Mesothelial cell of epicardium (in vitro differentiated cells): ENCODE measurements at places on chromosomes 5 and 9. TPM values are rescaled to one million over a fixed set of nuclear protein-coding genes. Genes with fewer than 3 reads are reported as not detected.

DNA sequence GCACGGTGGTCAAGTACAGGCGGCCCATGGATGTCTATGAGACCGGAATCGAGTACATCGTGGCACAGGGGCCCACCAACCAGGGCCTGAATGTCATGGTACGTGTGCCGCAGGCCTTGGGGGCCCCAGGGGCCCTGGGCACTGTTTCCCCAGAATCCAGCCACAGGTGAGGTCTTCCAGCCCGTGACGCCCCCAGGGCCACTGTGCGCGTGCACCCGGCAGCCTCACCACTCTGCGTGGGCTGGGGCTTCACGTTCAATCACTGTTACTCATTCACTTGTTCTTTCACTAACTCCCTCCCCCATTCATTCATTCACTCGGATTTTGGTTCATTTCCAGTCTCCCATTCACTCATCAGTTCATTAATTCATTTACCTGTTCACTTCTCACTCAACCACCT, 12.6 kb downstream of the ADAMTSL2 start:
- no peak for DNase-seq
- peaks cover 3% of the 10 kb centered on the region for H3K36me3 ChIP-seq
- H3K4me3 ChIP-seq, result no peak overlapping the region
- peaks cover 20% of the 10 kb centered on the region for H3K4me1 ChIP-seq
- no peaks in the 10 kb centered on the region for H3K27me3 ChIP-seq

DNA sequence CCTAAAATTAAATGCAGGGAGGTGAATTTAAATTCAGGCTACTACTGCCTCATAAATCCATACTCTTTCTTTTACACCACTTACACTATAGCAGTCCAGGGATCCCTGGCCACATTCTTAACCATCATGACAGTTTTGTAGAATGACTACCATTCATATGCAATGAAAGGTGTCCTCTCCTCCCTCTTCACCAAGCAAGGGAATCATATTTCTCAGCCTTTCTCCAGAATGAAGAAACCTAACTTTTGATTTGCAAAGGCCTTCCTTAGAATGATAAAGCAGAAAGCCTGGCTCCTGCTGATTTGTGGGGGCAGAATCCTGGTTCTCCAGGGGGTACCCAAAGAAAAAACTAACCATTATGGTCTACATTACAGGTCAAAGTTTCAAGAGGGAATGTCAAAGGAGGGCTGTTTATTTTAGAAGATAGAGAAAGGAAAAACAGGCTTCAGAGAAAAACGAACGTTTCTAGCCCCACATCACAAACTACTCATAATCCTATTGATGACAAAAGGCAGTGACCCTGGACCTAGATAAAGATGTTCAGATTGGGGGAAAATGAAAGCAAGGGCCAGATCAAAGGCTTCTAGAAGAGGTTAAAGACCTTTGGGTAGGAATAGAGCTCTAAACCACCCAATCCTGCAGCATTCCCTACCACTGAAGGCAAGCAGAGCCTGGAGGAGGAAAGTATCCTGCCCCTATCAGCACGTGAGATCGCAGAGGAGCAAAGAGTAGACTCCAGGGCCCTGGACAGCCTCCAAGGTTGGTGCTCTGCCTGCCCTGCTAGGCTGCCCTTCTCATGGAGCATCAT, 11.5 kb downstream of the WNT8A start:
- DNase-seq, result no peak
- no peak overlapping the region for H3K27ac ChIP-seq

DNA sequence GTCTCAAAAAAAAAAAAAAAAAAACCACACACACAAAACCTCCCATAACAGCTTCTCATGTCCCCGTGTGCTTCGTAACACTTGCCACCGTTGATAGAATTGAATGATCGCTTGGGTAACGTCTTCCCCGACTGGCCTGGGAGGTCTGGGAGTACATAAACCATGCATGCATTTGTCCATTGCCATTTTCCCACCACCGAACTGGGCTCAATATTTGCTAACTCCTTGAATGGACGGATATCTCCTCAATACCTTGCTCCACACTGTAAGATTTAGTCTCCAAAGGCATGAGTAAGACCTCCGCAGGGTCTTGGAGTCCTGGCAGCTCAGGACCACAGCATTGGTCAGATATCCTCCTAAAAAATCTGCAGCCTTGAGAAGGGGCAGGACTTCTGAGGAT, 3.2 kb upstream of the P4HA2 start:
- H3K4me3 ChIP-seq, result no peak overlapping the region
- H3K27me3 ChIP-seq, result peaks cover 9% of the 10 kb centered on the region
- no peak for DNase-seq
- peaks cover 22% of the 10 kb centered on the region for H3K4me1 ChIP-seq
- H3K36me3 ChIP-seq, result no peaks in the 10 kb centered on the region

DNA sequence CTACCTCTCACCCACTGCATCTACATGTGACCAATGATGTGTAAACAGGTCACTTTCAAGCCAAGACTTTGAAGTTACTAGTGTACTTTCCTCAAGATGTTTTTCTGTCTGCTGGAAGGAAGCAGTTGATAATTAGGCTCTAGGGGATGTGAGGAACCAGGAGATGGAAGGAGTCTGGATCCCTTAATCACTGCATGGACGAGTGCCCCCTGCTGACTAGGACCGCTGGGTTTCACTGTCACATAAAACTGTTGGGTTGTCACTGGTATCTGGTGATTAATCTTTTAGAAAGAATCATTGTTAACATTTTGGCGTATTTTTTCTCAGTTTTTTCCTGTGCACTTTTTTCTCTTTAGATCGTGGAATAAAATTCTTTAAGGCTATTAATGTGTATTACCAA, 79.5 kb downstream of the SREK1 start:
- H3K36me3 ChIP-seq, result no peaks in the 10 kb centered on the region
- no peak overlapping the region for H3K27ac ChIP-seq
- no peaks in the 10 kb centered on the region for H3K4me1 ChIP-seq
- no peak overlapping the region for H3K4me3 ChIP-seq
- no peak for DNase-seq

GRCh38 chr5:54295651-54296276, 14.6 kb downstream of the ARL15 start:
- H3K4me1 ChIP-seq, result peaks cover 21% of the 10 kb centered on the region
- no peak overlapping the region for H3K4me3 ChIP-seq
- H3K27me3 ChIP-seq, result no peaks in the 10 kb centered on the region
- H3K27ac ChIP-seq, result peak overlapping the region; percentile 48

DNA sequence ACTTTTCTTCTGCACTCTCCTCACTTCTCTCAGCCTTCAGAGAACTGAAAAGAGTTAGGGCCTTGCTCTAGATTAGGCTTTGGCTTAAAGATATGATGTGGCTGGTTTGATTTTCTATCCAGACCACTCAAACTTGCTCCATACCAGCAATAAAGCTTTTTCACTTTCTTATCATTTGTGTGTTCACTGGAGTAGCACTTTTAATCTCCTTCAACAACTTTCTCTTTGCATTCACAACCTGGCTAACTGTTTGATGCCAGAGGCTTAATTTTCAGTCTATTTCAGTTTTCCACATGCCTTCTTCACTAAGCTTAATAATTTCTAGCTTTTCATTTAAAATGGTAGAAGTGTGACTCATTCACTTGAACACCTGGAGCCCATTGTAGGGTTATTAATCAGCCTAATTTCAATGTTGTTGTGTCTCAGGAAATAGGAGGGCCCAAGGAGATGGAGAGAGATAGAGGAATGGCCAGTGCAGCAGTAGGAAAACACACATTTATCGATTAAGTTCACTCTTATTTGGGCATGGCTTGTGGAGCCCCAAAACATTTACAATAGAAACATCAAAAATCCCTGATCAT, 5.9 kb downstream of the ATPSCKMT start:
- peaks cover 16% of the 10 kb centered on the region for H3K36me3 ChIP-seq
- no peak overlapping the region for H3K27ac ChIP-seq
- DNase-seq, result no peak
- no peak overlapping the region for H3K4me3 ChIP-seq

Gene PCDHB6
- 1.8 to 2.1 TPM (median 2.1 TPM) in 3 replicates for total RNA-seq

Gene ZNF484
- 12.2 to 14.2 TPM (median 13.5 TPM) in 3 replicates for total RNA-seq

Gene CD74
- total RNA-seq, result 16.1 to 17.1 TPM (median 16.9 TPM) in 3 replicates
